GDM1 (cell line): ENCODE measurements at places on chromosomes 13 and 19.

- no peak for DNase-seq
Observed at GRCh38 chr19:7504684-7505083, 11.2 kb upstream of the ZNF358 start.

DNA sequence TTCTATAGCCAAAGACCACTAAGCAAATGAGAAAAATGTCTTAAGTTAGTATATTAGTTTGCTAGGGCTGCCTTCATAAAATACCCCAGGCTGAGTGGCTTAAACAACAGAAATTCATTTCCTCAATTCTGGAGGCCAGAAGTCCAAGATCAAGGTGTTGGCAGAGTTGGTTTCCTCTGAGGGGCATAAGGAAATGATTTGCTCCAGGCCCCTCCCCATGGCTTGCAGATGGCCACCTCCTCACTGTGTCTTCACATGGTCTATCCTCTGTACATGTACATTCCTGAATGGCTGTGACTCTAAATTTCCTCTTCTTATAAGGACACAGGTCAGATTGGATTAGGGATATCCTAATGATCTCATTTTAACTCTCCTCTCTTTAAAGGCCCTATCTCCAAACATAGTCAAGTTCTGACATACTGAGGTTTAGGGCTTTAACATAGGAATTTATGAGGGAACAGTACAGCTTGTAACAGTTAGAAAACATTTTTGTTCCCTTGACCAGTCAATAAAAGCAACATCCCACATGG, 307.4 kb downstream of the DIAPH3 start:
- DNase-seq: no peak

DNA sequence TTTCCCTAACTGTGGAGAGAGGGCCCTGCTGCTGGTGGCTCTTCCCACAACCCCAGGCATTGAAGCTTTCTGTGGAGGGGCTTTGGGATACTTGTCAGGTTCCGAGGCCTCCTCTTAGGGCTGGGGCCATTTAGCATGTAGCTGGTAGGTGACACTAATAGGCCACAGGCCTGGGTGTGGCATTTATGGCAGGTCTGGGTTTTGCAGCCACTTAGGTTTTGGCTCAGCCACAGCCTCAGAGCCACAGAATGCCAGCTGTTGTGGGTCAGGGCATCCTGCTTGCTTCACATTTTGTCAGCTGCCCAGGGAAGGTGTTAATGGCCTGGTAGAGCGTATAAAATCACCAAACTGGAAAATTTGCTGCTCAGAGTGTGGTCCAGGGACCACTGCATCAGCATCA, 15.7 kb downstream of the FAM124A start:
- no peak for DNase-seq

DNA sequence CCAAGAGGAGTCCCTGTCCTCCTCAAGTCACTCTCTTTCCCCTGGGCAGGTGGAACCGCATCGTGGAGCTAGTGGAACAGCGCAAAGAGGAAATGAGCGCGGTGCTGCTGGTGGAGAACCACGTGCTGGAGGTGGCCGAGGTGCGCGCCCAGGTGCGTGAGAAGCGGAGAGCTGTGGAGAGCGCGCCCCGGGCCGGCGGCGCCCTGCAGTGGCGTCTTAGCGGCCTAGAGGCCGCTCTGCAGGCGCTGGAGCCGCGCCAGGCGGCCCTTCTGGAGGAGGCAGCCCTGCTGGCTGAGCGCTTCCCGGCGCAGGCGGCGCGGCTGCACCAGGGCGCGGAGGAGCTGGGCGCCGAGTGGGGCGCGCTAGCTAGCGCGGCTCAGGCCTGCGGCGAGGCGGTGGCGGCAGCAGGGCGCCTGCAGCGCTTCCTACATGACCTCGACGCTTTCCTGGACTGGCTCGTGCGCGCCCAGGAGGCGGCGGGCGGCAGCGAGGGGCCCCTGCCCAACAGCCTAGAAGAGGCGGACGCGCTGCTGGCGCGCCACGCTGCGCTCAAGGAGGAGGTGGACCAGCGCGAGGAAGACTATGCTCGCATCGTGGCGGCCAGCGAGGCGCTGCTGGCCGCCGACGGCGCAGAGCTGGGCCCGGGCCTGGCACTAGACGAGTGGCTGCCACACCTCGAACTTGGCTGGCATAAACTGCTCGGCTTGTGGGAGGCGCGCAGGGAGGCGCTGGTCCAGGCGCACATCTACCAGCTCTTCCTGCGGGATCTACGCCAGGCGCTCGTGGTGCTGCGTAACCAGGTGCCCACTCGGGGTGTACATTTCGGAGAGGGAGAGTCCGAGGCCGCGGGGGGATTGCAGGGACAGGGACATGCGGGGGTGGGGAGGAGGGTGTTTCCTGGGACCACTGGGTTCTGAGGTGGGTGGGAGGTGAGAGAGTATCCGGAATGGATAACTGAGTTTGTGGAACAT, 52.8 kb downstream of the SPTBN4 start:
- DNase-seq: no peak

DNA sequence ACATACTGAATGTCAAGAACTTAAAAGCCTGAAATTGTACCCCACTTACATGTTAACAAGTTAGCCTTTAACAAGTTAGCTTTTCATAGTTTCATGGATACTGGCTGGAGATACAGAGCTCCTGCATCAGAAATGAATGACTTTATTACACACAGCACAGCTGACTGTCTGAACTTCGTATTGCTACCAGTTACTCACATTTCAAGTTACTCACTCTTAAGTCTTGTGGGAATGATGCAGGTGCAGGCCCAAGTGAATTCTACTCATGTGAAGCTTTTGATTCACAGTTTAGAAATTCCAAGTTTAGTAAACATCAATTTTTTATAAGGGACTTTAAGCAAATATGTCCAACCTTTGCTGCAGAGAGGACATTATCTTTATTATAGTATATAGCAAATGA, 762.2 kb upstream of the PRR20A start:
- DNase-seq: no peak

- no peak for DNase-seq
Observed at GRCh38 chr13:98900442-98900841, 77.4 kb downstream of the DOCK9 start.

GRCh38 chr13:66578305-66578704, 651.8 kb downstream of the PCDH9 start:
- DNase-seq: no peak

DNA sequence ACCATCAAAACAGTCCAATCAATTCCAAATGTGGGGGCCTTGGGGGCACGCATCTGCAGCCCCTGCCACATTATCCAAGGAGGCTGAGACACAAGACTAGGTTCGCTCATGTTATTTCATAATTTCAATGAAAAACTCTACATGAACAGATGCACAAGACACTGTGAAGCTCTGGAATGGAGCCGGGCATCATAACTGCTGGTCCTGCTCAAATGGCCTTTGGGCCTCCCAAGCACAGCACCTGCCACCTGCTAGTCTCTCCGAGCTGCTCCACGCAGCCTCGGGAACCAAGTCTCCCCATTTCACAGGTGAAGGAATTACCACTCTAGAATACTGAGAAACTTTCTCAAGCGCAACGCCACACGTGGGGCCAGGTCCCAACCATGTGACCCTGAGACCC, 16.9 kb downstream of the CARS2 start:
- no peak for DNase-seq
